ENCODE measurements at places on chromosomes 5 and 9.

GRCh38 chr5:74367241-74367733 lies 273.2 kb downstream of the ENC1 start:
- DNase-seq: no peak

DNA sequence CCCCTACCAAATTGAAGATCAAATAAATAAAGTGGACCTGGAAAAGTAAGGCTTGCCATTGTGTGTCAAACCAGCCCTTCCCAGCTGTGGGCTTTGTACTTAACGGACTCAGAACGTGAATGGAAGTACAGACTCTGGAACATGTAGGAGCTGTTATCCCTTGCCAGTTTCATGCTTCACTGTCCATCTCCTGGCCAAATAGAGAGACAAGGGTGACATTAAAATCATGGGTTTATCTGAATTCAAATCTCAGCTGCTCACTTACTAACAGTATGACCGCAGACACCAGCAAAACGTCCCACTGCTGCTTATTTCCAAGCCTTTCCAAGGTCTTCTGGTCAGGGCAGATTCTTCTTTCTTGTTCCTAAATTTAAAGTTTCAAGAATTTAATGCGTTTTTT lies 52.2 kb downstream of the EXOSC2 start:
- DNase-seq: no peak

GRCh38 chr5:65296067-65296466 lies 185.7 kb downstream of the ADAMTS6 start:
- DNase-seq: no peak

- no peak for DNase-seq
Measured at GRCh38 chr5:38639377-38640358, 83.2 kb upstream of the LIFR start.

GRCh38 chr5:177432143-177432838 lies 5.8 kb downstream of the GRK6 start:
- DNase-seq: no peak

- no peak for DNase-seq
Measured at GRCh38 chr5:14142202-14142826, 828 bp upstream of the TRIO start.

GRCh38 chr9:114086009-114086408 lies 7.9 kb upstream of the AMBP start:
- DNase-seq: no peak

DNA sequence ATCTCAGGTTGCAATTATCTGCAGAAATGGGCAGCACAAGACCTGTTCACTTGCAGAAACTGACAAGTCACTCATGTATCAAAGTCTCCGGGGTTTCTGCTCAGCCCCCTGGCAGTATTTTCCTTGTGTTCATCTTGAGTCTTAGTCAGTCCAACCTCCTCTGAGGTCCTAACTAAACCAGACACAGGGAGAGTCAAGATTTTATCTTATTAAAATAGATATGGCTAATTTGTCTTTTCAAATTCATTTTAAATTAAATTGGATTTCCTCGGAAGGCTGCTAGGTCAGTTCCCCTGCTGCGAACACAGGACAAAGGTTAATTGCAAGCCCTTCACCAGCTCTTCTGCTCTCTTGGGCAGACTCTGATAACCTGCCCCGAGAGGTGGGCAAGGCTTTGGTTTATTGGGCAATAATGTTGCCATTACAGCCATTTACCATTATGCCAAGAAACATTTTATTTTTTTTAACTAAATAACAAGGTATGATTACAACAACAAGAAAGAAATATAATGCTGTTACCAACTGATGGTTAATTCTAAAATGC lies 103.5 kb downstream of the MAPKAP1 start:
- DNase-seq: no peak
